ENCODE measurements at places on chromosomes 11 and 22. TPM values are rescaled to one million over a fixed set of nuclear protein-coding genes. Genes with fewer than 3 reads are reported as not detected.

DNA sequence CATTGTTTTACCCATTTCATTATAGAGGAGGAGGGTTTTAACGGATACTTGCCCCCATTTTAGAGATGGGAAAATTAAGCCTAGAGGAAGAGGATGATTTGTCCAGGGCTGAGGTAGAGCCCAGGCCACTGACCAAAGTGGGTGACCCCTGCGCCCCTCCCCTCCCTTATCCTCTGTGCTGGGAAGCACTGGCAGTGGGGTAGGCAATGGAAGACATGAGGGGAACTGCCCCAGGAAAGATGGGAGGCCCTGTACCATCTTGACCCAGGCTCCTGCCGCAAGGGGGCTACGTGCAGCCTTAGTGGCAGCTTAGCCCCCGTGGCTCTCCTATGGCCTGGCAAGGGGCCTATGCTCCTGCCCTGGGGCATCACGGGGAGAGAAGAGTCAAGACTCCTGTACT is 76.4 kb upstream of the MYOD1 start:
- DNase-seq, result no peak

NAALAD2 gene
- not detected for total RNA-seq

DNA sequence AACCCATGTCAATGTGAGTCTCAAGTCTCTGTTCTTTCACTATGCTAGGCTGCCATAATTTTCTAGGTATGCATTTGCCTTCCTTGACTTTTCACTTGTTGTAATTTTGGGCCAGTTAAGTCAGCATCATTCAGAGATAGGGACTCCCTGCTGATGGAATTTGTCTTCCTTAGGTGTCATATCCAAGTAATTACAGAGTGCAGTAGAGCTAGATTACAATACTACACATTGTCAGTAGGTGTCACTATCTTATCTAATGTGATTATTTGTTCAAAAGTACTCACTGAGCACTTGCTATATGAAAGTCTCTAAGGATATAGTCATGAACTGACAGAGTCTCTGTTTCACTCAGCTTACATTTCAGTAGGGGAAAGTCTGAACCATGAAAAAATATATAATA is 25.0 kb upstream of the SYN3 start:
- no peak for DNase-seq

PIK3IP1 gene
- total RNA-seq, result 125 TPM

DNA sequence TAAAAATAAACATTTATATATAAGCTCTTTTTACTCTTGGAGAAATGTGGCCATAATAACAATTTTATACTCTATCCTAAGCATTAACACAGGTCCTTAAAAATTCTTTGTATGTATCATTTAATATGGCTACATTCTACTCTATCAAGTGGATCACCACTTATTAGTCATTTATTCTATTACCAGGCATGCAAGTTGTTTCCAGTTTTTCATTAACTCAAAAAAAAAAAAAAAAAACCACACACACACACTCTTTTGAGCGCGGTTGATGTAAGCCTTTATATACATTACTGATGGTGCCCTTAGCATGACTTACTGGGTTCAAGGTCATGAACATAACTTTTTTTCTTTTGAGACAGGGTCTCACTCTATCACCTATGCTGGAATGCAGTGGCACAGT is 47.1 kb upstream of the MICAL2 start:
- DNase-seq, result no peak

GRCh38 chr11:43396617-43397016 is 37.9 kb downstream of the TTC17 start:
- no peak for DNase-seq

- DNase-seq, result no peak
These were observed 14.9 kb downstream of the SMCO4 start for GRCh38 chr11:93528252-93528651.
